ENCODE measurements at places on chromosomes 5 and 9. TPM values are rescaled to one million over a fixed set of nuclear protein-coding genes. Genes with fewer than 3 reads are reported as not detected.

The C9orf153 gene
- total RNA-seq, result 1.1 TPM

The ACER2 gene
- total RNA-seq, result 4.5 TPM

The RANBP6 gene
- 36.5 TPM for total RNA-seq

The TMEM232 gene
- total RNA-seq, result 1.4 TPM

- DNase-seq, result no peak
Measured at GRCh38 chr5:18526792-18527405, 892.6 kb downstream of the TAF11L14 start.

- DNase-seq, result no peak
Measured at GRCh38 chr9:87065981-87066380, 118.7 kb upstream of the GAS1 start.

DNA sequence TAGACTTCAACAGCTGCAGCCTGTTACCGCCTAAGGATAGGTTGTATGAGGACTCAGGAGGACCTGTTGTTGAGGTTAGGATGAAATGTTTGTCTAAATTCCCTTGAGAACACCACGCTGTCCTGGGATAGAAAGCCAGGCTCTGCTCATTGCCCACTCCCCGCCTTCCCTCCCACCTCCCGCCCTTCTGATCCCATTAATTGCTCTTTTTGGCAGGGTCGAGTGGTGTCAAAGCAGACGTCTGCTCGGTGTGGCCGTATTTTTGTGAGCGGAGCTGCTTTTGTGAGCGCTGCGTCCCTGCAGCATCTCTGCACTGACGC is 62.3 kb downstream of the SPATA31C2 start:
- no peak for DNase-seq
